Left renal cortex interstitium (tissue), 4 donors: ENCODE measurements at places on chromosomes 5 and 9. TPM values are rescaled to one million over a fixed set of nuclear protein-coding genes. Genes with fewer than 3 reads are reported as not detected.

Gene AQP3
- polyA plus RNA-seq: 48.7 TPM

Gene DMRT3
- 1.6 TPM for polyA plus RNA-seq

GRCh38 chr5:81787474-81788242 is 36.8 kb upstream of the SSBP2 start:
- peak; percentile 77 for DNase-seq

Gene FBXW2
- 39.9 TPM for polyA plus RNA-seq

DNA sequence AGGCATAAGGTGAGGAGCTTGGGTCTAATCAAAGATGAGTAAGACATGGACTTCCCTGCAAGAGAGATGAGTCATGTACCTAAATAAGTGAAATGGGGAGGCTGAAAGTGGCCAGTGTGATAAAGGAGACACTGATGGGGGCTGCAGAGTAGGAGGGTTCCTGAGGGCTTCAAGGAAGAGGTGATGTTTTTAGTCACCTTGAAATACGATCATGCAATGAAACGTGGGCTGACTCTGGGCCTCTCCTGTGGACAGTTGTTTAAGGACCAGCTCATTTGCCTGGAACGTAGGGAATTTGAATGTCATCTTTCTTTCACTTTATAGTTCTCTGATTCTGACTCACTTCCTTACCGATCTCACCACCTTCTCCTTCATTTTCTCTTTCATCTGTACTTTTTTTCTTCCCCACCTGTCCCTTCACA is 49.6 kb upstream of the CPLX2 start:
- no peak for DNase-seq
